ENCODE measurements at places on chromosomes 3 and 15.

DNA sequence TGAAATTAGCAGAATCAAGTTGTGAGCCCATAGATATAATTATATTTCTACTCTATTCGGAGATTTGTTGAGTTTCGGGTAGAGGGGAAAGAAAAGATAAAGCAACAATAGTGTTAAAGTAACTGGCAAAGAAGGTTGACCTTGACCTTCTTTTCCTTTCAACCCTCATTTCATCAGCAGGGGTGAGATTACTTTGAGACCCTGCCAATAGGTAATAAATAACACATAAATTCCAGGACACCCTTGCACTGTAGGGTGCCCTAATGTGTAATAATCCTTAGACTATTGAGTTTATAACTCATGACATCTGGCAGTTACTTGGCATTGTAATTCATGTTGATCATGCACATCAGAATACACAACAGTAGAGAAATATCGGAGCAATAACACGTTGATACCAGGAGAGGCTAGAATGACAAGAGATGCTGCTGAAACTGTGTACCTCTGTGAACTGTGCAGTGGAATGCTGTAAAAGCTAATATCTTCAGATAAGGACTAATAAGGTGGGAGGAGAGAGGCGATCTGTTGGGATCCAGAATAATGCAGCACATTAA lies 426.7 kb downstream of the ROBO2 start:
- DNase-seq: no peak

GRCh38 chr3:124805671-124806070 lies 75.4 kb downstream of the UMPS start:
- no peak for DNase-seq

- DNase-seq: no peak
Measured at GRCh38 chr15:25391971-25392721, 46.7 kb downstream of the UBE3A start.

GRCh38 chr15:65406424-65407000 lies 16.2 kb downstream of the IGDCC4 start:
- no peak for DNase-seq

GRCh38 chr3:49812916-49813496 lies 747 bp downstream of the UBA7 start:
- DNase-seq: no peak

DNA sequence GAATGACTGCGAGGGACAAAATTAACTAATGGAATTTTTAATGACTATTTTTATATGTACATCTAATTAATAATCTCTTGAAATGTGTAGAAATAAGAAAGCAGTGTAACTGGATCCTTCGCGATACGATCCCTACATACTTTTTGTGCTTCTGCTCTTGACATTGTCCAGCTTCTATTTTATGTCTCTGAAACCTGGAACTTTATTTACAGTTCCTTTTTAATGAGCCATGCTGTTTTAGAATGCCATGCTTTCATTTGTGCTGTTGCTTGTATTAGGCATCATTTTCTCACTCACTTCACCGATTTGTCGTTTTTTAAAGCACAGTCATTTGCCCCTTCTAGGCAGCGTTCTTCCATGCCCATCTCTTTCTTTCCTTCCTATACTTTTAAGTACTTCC lies 301.3 kb downstream of the EDEM1 start:
- no peak for DNase-seq

- DNase-seq: no peak
Measured at GRCh38 chr15:40441565-40442531, 1.1 kb downstream of the BAHD1 start.

DNA sequence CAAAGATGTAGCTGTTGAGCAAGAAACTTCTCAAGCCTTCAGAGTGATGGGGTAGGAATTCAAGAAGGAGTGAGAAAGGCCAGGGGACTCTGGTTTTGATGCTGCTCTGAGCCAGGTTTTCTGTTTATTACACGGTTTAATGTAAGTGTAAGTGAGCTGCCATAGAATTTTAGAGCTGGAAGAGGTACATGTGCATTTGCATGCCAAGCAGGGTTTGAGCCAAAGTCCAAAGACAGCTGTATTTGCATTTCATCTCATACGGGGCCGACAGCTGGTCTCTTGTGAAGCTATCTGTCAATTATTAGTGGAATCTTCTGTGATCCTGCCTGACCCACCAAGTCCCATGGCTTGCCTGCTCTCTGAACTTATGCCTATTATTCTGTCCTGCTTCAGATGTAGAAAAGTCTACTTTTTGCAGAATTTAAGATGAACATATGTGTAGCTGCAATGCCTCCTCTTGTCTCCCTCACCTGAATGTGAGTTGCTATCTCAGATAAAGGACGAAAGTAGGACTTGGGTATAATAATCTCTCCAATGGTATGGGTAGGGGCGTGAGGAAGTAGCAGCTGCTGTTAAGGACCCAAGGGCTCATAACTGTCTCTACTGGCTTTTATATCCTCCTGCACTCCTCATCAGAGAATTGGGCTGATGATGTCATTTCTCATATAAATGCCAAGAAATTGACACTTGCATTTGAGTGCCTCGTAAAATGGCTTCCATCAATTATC lies 160.0 kb downstream of the SQOR start:
- DNase-seq: no peak

DNA sequence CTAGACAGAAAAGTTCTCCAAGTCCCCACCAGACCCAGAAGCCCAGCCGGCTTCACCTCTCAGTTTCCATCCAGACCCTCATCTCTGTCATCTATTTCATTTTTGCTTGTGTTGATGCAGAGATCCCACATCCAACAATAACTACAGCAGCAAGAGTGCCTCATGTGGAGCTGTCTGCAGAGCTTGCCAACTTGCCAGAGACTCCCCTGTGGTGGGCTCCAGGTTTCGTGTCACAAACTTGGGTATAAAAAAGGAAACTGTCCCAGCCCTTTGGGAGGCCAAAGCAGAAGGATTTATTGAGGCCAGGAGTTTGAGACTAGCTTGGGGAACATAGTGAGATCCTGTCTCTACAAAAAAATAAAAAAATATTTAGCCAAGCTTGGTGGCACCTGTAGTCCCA lies 182.4 kb upstream of the ATP10A start:
- no peak for DNase-seq

DNA sequence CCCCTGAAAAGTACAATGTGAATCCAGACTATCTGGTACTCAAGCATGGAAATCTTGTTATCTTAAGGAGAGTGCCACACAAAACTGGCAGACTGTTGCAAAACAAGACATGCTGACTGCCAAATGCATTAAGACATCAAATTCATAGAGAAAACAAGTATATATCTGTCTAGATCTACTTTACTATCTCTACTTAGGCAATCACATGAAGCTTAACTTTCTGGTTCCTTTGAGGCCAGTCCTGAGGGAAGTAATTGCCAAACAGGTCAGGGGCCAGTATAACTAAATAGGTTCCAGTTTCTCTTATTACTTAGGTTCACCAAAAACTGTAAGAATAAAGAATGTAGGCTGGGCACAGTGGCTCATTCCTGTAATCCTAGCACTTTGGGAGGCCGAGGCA lies 15.9 kb upstream of the SLC4A7 start:
- DNase-seq: no peak

GRCh38 chr3:178629430-178630178 lies 93.4 kb downstream of the KCNMB2 start:
- DNase-seq: no peak

GRCh38 chr3:14322001-14322400 lies 80.4 kb upstream of the SLC6A6 start:
- DNase-seq: no peak

DNA sequence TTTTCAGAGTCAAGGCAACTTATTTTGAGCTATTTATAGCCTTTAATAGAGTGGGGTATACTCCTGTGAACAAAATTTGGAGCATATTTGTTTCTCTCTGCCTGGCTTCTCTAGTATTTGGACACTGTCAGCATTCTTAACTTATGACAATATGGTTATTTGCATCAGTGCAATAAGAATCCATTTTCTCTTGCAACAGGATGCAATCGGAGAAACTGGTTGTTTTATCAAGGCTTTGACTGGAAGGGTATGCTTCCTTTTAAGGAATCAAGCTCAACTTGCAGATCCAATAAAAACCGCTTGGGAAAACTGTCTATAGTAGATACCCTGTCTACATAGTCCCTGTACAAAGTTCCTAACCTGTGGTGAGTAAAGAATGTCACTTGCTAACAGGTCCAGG lies 106.7 kb downstream of the DPH6 start:
- no peak for DNase-seq

DNA sequence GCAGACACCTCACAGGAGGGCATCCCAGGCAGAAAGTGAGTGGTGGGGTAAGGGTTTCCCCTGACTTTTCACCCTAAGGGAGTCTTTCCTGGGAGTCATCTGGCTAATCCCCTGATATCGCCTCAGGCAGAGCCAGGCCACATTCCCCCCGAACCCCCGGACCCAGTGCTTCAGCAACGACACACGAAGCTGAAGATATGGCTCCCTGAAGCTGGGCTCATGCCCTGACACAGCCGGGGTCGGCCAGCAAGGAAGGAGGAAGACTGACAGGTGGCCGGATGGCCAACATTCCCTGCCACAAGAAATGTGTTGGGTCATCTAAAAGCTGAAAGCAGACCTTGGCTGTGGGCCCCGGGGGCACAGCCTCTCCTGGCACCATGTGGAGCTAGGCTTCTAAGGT lies 14.4 kb downstream of the CHST13 start:
- DNase-seq: no peak

DNA sequence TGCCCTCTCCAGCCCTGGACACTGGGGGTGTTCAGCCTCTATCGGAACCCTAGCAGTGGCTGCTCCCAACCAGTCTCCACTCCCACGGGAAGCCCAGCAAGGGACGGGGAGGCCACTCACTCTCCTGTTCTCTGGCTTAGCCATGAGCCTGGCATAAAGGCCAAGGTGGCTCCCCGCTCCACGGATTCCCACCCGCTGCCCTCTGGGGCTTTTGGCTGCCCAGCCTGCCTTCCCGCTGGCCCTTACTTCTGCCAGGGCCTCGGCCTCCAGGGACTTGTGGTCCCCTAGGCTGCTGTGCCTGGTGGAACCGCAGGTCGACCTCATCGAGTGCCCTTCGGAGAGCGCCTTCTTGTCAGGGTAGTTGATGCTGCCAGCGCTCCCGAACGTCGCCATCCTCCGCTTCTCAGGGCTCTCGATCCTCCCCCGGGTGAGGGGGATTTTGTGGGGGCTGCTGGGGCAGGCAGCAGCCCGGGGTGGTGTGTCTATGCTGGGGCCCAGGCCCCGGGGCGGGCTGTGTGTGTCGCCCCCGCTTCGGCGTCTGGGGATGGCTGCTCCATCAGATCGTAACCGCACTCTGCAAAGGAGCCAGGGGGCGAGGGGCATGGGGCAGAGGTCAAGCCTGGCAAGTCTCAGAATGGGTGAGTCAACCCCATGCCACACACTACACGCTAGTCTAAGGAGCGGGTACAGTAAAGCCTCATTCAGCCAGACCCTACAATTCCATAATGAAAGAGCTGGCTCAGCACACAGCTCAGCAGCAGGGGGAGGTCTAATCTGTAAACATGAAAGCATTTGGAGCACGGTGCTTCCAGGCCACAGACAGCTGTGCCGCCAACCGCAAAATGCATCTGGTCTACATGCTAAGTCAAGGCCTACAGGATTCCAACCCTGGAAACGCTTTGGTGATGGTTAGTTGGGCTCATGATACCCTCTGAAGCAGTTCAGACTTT lies 27.3 kb upstream of the RAD18 start:
- no peak for DNase-seq

DNA sequence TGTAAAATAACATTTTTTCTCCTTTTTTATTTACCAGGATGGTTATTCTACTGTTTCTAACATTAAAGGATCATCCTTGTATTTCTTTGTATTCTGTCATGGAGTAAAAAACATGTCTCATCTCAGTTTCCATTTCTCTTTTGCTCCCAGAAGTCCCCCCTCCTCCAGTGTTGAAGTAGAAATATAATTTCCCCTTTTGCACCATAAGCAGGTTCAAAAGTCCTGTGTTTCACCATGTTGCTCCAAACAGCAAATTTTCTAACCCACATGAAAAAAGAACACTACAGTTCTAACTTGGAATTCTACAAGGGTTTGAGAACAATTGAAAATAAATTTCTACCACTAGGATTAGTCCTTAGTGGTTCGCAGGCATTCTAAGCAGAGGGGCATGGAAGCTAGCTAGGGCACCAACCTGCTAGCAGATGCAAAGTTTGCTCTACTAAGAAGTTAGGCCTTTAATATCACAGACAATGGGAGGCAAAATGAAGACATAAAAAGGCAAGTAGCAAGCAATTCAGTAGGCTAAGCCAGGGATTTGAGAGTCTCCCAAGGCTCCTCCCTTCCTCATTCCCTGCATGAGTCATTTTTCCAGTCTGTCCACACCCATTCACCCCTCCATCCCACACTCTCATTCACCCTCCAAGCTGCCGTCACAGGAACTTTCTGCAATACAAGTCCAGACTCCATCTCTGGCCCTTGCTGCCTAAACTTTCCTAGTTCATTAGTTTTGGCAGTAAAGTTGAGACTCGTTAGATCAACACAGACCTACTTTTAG lies 2.3 kb upstream of the MBNL1 start:
- DNase-seq: no peak

DNA sequence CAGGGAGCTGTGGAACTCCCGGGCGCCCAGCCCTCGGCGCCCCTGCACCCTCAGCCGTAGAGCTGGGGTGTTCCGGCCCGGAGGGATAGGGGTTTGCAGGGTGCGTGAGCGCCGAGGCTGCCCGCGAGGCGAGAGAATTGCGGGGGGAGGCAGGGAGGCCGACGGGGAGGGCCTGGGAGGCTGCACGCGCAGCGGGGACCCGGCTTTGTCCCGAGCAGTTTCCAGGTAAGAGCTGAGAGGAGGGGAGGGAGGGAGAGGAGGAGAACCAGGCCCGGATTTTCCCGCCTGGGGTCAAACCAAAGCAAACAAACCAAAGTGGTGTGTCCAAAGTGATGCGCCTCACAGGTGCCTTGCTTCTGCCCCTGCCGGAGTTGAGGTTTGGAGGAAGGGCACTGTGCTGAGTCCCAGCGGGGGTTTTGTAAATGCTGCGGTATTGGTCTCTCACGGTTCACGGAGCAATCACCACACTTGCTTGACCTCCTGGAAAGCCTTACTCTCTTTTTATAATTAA lies 146.4 kb downstream of the TJP1 start:
- no peak for DNase-seq

DNA sequence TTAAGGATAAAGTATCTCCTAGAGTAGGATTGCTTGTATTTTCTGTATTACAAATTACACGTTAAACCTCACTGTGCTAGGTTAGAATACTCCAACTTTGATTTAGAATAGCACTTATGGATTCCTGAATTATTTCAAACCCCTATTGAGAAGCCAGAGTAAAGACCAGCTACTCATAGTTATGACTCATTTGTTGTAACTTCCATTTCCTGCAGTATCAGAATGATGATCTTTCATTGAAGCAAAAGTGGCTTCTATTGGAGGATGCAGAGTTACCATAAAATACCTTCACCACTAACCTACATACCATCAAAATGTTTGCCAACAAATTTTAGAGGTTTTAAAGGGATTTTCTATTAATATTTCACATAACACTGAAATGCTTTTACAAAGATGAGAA lies 1322.7 kb upstream of the ALCAM start:
- DNase-seq: no peak

- no peak for DNase-seq
Measured at GRCh38 chr15:28977377-28978010, 91.7 kb downstream of the APBA2 start.

GRCh38 chr3:156721687-156722618 lies 47.6 kb downstream of the TIPARP start:
- no peak for DNase-seq
